Posterior vena cava (tissue), 2 donors: ENCODE measurements at places on chromosomes 2 and 18.

DNA sequence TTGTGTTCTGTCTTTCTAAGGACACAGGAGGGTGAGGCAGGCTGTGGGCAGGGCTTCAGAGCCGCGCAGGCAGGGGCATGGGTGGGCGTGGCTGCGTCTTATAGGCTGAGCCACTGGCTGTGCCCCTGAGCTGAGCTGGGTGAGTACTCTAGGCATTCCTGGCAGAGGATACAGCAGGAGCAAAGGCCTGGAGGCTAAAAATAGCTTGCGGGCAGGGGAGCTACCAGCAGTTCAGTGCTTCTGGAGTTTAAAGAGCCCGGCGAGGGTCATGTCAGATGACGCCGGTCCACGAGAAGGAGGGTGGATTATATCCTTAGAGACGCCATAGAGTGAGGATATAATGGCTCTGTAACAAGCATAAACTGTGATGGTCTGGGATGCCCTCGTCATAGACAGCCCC is 31.5 kb upstream of the PDIA6 start:
- DNase-seq = peak; percentile 67

GRCh38 chr2:197838036-197838435 is 33.6 kb downstream of the PLCL1 start:
- no peak for DNase-seq

GRCh38 chr2:112682101-112682500 is 36.4 kb downstream of the SLC20A1 start:
- no peak for DNase-seq

GRCh38 chr2:129673847-129674711 is 305.4 kb upstream of the RAB6C start:
- no peak for DNase-seq

DNA sequence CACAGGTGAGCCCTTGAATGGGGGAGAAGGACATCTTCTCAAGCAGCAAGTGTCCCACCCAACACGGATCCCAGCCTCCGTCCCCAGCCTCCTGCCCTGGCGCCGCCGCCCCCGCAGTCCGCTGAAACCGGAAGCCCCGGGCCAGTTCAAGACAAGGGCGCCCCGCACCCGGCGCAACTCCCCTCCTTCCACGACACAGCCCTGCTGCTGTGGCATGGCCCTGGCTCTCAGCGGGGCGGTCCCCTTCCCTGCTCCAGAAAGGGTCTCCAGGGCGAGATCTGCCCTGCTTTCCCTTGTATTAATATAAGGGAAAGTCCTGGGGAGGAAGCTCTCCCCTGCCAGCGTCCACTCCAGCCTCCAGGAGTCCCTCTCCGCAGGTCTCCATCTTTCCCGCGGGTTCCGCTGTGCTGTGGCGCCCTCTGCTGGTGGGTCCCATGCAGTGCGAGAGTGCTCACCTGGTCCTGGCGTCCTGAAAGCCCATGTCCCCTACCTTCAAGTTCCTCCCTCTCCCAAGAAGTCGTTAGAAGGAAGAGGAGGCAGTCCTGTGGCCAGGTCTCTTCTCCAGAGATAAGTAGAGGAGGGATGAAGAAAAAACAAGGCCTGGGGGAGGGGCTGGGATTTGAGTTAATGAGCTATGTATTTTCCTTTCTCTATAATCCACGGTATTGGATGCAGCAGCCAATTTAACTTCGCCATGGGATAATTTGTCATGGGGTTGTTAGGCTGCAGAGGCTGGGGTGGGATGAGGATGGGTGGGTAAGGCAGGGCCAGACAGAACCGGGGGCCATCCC is 176.0 kb downstream of the SMAD2 start:
- DNase-seq = no peak

GRCh38 chr18:43648002-43648401 is 370.7 kb upstream of the SYT4 start:
- DNase-seq = no peak

- no peak for DNase-seq
Observed at GRCh38 chr2:31139671-31140070, 1.4 kb upstream of the GALNT14 start.

GRCh38 chr2:219037783-219038499 is 3.4 kb downstream of the CFAP65 start:
- DNase-seq = peak; percentile 67

DNA sequence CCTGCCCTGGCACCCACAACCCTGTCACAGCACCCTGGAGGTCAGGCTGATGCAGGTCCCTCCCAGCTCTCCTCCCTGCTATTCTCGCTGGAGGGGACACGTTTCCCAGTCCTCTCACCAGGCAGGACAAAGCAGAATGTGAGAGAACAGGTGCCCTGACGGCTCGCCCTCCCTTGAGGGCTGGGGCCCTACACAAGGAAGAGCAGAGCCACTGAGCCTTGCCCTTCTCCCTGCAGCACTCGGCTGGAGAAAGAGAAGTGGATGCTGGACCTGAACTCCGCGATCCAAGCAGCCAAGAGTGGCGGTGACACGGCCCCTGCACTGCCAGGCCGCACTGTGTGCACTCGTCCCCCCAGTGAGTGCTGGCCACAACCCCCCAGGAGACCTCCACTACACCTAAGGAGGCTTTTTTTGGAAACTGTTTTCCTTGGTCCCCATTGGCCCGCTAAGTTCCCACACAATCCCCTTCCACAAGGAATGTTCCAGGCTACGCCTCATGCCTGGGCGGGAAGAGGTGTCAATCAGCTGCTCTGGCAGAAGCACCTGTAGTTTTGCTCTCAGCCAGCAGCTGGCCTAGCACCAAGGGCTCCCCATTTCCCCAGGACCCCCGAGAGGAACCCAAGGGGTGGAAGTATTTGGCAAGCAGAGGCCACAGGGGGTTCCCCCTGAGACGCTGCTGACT is 17.4 kb downstream of the STK25 start:
- no peak for DNase-seq

DNA sequence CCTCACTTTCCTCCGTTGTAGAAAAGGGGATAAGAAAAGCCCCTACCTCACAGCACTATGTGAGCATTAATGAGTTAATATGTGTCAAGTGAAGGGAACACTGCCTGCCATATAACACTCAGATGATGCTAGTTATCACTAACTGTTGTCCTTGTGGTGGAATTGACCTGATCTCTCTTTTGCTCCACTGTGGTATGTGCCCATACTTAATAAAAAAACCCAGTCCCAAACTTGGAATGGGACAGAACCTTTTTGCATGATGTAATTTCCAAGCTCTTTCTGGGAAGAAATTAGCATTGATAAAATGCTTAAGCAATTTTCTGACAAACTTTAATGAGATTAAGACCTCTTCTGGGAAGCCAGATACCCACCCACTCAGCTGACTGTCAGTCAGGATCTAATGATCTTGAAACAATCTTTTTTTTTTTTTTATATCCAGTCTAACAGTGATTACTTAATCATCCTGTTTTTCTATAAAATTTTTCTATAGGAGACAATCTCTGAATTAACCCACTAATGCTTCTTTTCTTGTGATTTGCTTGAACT is 158.7 kb downstream of the ZBTB7C start:
- no peak for DNase-seq

GRCh38 chr2:123303731-123304130 is 721.4 kb upstream of the CNTNAP5 start:
- DNase-seq = no peak

GRCh38 chr2:102399499-102400141 is 23.3 kb upstream of the IL18RAP start:
- DNase-seq = no peak

- no peak for DNase-seq
Observed at GRCh38 chr2:10030311-10030736, 13.0 kb upstream of the KLF11 start.

DNA sequence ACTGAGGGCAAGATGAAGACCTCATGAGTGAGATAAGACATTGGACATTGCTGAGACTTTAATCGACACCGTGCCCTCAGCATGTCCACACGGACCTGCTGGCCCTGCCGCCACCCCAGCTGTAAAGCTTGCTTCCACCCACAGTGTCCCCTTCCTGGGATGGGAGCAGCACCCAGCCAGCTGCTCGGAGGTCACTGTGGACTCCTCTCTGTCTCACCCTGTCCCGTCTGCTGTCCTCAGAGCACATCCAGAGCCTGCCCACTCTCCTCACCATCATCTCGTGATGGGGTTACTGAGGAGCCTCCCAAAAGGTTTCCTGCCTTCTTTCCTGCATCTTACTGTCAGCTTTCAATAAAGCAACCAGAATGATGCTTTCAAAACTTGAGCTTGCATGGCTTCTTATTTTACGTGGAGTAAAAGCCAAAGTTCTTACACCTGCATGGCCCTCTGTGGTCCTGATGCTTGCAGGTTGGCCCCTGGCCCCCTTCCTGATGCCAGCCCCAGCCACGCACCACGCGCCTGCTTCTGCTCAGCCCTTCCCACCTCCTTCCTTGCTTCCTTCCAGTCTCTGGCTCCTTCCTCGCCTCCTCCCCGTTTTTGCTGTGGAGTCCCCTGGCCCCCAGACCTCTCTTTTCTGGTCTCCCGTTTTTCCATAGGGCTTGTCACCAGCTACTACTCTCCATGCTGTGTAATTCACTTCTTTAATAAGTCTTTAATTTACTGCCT is 67.0 kb downstream of the DGKD start:
- DNase-seq = no peak

DNA sequence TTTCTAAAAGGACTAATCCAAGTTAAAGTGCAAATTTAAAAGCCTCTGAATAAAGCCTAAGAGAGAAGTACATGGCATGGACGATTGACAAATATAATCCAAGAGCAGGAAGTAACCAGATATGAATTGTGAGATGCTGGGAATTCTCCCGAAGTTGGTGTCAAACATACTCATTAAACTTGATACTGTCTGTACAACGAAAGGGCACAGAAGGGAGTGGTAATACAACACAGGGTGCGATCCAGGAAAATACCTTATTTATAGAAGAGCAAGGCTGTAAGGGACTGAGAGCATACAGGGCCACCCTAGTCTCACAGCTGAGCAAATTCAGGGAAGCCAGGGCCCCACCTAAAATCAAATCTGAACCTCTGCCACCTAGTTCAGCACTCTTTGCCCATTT is 41.6 kb downstream of the SEMA4F start:
- DNase-seq = no peak

DNA sequence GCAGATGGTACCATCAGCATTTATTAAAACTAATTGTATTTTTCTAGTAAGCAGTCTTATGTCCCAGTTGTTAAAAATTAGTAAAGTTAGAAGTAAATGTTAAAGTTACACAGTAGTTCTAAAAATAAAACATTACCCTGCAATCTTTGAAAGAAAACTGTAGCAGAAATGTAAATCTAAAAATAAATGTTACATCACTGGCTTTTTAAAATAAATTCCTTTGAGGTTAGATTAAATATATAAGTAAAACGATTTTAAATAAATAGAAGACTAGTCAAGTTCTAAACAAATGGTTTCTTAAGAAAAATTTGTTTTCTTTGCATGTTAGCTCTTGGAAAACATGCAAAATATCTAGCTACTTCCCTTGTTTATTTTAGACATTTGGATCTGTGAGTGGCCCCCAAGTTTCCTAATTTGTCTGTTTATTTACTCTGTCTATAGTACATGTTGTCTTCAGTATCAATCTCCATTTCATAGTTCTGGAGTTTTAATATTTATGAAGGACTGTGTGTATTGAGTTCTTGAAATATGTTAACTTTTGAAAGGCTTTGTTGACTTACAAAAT is 58.2 kb downstream of the GLS start:
- no peak for DNase-seq

GRCh38 chr2:217756375-217757107 is 246.3 kb downstream of the TNS1 start:
- DNase-seq = peak; percentile 91

DNA sequence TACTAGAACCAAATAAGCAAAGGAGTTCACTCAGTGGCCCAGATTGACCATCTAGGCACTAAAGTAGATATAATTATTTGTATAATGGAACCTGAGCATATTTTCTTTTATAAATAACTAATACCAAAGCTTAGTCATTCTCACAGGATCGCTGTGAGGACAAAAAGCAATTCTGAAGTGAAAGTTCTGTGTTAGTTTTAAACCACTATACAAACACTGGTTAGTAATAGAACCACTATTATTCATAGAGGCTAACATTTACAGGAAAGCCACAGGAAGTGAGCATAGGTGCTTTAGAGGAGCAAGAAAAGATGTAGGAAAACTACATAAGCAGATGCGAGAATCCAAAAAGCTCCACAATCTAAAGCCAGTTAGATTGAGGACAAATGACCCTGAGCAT is 364.7 kb downstream of the XIRP2 start:
- no peak for DNase-seq

GRCh38 chr2:203578759-203579643 is 43.9 kb upstream of the RAPH1 start:
- no peak for DNase-seq

DNA sequence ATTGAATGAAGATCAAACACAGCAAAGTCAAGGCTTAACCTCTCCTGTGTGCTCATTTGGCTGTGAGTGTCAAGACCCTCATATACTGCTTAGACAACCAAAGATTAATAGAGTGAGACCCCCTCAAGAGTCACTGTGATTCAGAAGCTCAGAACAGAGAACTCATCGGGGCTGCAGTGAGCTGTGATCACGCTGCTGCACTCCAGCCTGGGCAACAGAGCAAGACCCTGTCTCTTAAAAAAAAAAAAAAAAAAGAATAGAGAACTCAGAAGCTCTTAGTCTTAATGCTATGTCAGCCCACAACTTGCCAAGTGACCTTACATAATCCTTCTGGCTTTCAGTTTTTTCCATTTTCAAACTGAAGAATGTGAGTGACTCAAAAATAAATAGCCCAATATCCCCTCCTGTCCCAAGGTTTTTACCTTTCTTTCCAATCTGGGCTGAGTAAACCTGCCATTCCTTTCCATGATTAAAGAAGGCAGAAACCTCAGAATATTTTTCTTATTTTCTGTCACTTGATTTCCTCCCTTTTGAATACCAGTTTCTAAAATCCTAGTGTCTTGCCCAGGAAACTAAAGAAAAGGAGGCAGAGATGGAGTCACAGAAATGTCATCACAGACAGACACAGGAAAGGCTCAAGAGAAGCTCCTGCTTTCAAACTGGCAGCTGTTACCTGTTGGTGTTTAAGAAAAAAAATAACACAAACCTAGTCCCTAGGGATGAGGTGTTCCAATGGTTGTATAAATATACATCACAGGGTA is 102.4 kb downstream of the CACNB4 start:
- no peak for DNase-seq

GRCh38 chr2:202577250-202578183 is 57.3 kb upstream of the FAM117B start:
- DNase-seq = no peak

- no peak for DNase-seq
Observed at GRCh38 chr2:167212014-167212648, 323.9 kb downstream of the XIRP2 start.

GRCh38 chr18:79631761-79632446 is 47.7 kb upstream of the CTDP1 start:
- DNase-seq = no peak

- no peak for DNase-seq
Observed at GRCh38 chr2:47266939-47267710, 112.0 kb upstream of the STPG4 start.
